ENCODE measurements at places on chromosomes 3 and 15.

DNA sequence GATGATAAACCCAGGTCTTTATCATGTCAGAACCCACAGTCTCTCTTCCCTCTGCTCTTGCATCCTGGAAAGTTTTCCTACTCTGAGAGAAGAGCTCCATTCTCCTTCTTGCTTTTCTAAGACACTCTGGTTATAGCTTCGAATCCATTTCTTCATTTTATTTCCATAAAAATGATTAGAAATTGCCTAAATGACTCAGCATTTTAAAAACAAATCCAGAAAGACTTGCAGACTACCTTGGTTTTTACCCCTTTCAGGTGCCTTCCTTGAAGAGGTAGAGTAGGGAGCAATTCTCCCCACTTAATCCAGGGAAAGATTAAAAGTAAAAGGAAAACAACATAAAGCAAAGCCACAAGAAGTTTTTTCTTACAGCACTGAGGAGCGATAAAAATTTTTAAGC is 1256.0 kb downstream of the ROBO1 start:
- DNase-seq, result no peak

DNA sequence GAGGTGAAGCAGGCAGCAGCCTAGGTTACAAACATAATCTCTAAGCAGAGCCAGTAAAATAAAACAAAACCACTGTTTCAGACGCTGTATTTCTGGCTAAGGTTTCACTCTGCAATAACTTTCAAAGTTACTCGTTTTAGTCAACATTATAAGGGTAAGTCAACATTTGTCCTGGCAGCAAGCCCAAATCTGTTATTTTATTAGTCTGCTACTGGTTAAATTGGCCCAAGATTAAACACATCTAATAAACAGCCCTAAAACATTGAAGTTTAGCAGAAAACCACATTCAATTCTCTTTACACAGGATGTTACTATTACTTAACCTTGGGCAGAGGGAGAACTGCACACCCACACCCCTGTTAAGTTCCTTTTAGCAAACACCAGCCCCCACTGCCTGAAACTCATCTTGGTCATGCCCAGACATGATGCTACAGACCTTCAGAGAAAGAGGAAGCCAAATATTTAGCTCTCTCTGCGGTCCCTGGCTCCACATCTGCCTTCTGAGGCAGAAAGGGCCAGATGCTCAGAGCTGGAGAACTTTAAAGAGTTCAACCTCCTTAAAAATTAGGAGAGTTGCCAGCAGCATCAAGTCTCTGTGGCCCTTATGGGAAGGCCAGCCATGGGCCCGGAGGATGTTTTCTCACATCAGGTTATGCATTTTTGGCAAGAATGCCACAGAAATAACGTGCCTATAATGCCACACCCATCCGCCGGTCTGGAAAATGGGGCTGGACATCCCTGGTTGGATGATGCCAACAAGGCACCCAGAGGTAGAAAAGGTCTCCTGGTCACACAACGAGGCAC is 17.9 kb downstream of the ARHGEF3 start:
- peak; percentile 18 for DNase-seq

GRCh38 chr15:24898715-24899272 is 56.0 kb upstream of the SNRPN start:
- no peak for DNase-seq

DNA sequence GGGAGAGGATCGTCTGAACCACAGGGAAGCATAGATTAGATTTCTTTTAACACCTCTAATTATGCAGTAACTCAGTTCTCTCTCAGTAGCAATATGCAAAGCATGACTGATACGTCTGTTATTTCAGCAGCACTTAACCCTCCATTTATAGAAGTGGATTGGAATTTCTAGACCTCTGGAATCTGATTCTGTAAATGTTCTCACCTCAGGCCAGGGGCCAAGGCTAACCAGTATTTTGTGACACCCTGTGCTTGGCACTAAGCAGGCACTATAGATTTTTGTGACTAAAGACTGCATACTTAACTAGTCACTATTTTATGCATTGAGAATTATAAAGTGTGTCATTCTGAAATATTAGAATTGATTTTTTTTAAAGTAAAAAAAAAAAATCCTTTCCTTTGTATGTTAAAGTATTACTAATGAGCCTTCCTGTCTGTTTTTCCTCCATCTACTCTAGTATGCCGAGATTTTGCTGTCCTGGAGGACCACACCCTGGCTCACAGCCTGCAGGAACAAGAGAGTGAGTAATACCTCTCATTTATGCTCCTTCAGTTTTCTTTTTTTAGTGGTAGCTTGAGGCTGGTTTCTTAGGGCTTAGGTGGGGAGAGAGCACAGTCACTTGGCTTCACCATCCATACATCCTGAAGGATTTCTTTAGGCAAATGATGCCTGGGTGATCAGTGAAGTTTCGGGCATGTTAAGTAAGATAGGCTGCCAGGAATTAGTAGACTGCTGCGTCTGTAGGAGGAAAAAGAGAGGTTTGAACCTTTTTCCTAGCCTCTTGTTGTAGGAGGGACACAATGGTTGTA is 26.5 kb upstream of the UTS2B start:
- DNase-seq, result no peak

DNA sequence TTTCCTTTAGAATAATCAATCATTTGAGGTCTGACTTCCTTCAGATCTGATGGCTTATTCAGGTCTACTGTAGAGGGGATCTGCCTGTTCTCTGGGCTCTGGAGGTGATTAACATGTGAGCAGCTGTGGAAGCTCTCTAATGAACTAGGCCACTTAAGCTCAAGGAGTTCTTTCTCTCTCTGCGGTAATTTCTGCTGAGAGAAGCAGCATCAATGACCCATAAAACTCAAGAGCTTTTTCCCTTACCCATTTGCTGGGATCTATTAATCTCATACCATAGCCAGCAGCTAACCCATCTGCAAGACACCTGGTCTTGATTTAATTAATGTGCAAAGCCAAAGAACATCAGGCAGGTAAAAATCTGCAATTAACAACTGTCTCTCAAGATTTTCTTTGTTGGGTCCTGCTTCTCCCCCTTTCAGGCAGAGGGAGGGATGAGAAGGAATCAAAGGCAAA is 73.2 kb upstream of the DLG1 start:
- DNase-seq, result no peak

DNA sequence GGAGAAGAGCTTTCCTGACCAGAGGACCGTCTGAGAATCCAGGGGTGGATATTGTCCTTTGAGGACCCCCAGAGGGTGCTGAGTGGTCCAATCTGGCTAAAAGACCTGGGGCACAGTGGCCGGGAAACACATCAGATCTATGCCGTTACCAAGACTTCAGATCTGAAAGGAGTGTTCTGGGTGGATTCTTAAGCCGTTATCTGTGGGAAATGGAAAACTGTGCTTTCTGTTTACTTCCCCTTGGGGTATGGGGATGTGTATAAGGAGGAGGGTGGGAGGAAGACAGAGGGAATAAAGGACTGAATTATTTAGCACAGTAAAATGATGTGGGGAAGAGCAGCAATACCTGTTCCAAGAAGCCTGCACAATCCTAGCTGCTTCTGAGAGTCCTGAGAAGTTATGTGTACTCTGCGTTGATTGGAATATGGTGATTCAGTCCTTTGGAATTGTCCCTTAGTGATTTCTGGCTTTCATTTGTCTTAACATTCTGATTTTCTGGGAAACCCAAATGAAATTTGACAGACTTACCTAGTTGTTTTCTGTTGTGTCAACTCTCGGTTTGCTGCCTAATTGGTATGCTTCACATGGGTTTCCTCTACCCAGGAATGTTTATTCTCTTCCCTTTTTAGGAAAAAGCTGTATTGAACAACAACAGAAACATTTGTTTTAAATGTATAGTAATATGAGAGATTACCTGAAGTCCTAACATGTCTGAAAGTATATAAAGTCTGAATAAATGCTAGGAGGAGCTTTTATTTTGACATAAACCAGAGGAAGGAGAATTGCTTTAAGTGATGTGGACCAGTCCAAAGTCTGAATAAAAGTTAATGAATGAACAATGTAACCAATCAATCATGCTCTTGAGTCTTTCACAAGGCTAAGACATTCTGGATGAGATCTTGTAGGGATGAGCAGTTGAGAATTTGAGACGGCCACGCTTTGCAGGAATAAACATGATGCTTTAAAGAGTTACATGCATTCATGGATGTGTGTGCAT is 427.1 kb upstream of the C2CD4B start:
- DNase-seq, result no peak

GRCh38 chr3:112384769-112385168 is 51.8 kb downstream of the CD200 start:
- DNase-seq, result no peak
